ENCODE measurements at places on chromosomes 12 and 14. TPM values are rescaled to one million over a fixed set of nuclear protein-coding genes. Genes with fewer than 3 reads are reported as not detected.

DNA sequence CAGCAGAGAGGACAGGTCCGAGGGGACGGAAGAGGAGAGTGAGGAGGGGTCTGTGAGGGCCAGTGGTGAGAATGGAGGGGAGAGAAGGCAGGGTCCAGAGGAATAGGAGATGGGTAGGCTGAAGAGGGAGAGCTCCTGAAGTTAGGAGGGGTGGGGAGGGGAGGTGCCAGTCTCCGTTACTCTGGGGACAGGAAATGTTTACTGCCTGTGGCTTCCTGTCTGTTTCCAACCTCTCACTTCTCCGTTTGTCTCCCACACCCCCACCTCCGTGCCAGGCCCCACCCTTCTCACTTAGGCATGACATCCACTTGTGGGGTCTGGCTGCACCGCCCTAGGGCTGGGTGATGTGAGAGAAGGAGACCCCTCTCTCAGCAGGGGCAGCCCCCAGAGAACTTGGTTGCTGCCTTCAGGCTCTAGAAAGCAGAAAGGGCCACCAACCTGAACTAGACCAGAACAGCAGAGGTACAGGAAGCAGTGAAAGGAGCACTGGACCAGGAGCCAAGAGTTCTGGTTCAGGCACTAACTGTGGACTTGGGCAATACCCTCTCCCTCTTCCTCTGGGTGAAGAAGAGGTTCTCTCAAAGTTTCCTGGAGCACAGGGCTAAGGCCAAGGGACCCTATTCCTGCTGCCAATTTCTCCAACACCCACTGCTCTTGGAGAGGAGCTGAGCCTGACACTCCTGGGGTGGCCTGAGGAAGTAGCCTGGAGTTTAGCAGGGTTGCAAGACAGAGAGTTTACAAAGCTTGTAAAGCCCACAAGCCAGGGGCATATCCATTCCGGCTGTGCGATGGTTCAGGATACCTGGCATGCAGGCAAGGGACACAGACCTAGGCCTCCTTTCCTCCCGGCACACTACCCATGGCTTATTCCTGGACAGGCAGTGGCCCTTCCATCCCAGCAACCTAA lies 5.5 kb downstream of the ITGA5 start:
- no peak overlapping the region for H3K27ac ChIP-seq
- H3K4me1 ChIP-seq, result peaks cover 2% of the 10 kb centered on the region
- H3K4me3 ChIP-seq, result no peak overlapping the region
- H3K27me3 ChIP-seq, result peaks cover 8% of the 10 kb centered on the region
- no peak for DNase-seq

- no peak overlapping the region for H3K27ac ChIP-seq
- no peaks in the 10 kb centered on the region for H3K27me3 ChIP-seq
- H3K36me3 ChIP-seq, result peaks cover 2% of the 10 kb centered on the region
- H3K4me1 ChIP-seq, result no peaks in the 10 kb centered on the region
These were observed 27.5 kb downstream of the MDM1 start for GRCh38 chr12:68304626-68305025.

GRCh38 chr12:106428384-106428783 lies 70.8 kb downstream of the POLR3B start:
- H3K4me3 ChIP-seq, result no peak overlapping the region
- H3K36me3 ChIP-seq, result no peaks in the 10 kb centered on the region
- DNase-seq, result no peak
- no peak overlapping the region for H3K27ac ChIP-seq
- H3K4me1 ChIP-seq, result no peaks in the 10 kb centered on the region

DNA sequence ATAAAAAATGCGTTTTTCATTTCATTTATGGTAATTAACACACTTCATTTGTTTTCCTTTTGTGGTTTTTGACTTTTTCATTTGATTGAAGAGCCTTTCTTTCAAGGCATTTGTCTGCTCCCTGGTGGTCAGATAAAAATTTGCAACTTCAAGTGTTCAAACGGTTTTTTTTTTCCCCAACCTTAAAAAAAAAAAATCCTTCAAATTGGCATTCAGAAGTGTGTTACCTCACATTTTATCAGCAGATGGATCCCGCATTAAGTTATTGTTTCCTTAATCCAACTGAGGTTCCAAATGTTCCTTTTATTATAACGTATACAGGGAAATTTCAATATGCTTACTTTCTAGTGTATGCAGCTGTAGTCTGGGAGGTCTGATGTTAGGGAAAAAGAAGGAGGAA lies 47.2 kb downstream of the MYF5 start:
- no peak for DNase-seq

- no peaks in the 10 kb centered on the region for H3K27me3 ChIP-seq
- no peak overlapping the region for H3K4me3 ChIP-seq
- no peaks in the 10 kb centered on the region for H3K36me3 ChIP-seq
- no peak for DNase-seq
- no peaks in the 10 kb centered on the region for H3K4me1 ChIP-seq
These were observed 129.1 kb downstream of the PLXNC1 start for GRCh38 chr12:94277426-94278000.

DNA sequence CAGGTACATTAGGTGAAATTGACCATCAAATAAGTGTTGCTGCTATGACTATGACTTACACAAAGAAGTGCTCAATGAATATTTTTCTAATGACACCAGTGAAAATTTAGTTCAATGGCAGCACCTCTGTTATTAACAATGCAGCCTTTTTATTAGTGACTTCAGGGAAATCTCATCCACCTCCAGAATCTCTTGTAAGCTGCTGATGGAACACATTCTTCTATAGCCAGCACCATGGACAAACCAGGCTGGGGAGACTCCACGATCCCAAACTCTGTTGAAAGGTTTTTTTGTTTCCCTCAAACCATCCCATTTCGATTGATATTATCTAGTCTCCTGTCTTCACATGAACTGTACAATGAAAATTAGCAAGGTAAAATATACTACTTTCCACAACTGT lies 265.9 kb downstream of the ITPR2 start:
- H3K4me1 ChIP-seq, result no peaks in the 10 kb centered on the region
- no peak overlapping the region for H3K4me3 ChIP-seq
- no peaks in the 10 kb centered on the region for H3K27me3 ChIP-seq
- no peaks in the 10 kb centered on the region for H3K36me3 ChIP-seq

DNA sequence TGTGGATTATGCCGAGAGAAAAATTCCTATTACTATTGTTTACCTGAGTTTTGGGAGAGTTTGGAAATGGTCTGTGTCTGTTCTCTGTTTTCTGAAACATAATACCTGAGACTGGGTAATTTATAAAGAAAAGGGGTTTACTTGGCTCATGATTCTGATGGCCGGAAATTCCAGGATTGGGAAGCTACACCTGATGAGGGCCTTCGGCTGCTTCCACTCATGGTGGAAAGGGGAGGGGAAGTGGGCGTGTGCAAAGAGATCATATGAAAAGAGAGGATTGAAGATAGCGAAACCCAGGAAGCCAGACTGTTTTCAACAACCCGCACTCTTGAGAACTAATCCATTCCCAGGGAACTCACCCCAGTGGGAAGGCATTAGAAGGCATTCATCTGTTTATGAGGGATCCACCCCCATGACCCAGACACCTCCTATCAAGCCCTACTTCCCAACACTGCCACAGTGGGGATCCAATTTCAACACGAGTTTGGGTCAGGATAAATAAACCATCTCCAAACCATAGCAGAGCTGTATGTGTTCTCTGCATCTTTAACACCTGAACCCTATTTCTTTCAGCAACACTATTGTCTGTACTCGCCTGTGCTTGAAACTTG lies 51.1 kb downstream of the APAF1 start:
- H3K36me3 ChIP-seq, result peaks cover 4% of the 10 kb centered on the region
- H3K27ac ChIP-seq, result no peak overlapping the region
- H3K4me1 ChIP-seq, result 0 out of 2 replicates have a peak, but pooled peaks cover 7% of the 10 kb centered on the region
- peak; percentile 48 for DNase-seq
- H3K4me3 ChIP-seq, result no peak overlapping the region

DNA sequence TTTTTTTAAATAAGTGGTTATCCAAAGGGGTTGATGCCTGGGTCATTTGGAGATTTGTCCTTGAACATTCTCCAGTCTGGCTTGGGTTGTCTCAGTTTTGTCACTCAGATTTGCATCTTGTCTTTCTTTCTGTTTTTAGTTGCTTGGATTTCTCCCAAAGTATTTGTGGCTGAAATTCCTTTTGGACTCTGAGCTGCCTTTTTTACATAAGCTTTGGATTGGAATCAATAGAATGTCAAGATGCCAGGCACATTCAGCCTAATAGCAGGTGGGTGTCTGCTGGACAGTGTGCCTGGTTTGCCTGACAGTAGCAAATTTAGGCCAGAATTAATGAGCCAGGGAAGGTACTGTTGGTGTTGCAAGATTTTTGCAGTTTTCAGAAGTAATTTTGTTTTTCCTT lies 50.0 kb downstream of the FLRT2 start:
- no peak overlapping the region for H3K27ac ChIP-seq
- H3K4me1 ChIP-seq, result peaks cover 17% of the 10 kb centered on the region
- no peaks in the 10 kb centered on the region for H3K36me3 ChIP-seq
- DNase-seq, result no peak

DNA sequence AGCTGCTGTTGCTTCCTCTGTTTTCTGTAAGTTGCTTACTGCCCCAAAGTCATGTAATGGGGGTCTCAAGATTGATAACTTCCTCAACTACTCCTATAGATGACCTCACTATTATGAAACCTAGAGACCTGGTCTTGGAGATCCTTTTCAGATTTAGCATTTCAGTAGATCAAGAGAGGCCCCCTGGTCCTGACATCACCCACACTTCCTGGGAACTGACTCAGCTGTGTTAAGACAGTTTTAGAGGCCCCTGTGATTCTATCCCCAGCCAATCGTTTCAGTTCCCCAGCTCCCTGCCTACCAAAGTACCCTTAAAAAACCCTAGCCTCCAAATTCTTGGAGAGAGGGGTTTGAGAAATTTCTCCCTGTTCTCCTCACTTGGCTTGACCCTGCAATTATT lies 9.2 kb upstream of the ARG2 start:
- H3K4me1 ChIP-seq, result no peaks in the 10 kb centered on the region
- DNase-seq, result no peak
- no peak overlapping the region for H3K4me3 ChIP-seq
- H3K27me3 ChIP-seq, result peaks cover 17% of the 10 kb centered on the region
- H3K27ac ChIP-seq, result no peak overlapping the region

DNA sequence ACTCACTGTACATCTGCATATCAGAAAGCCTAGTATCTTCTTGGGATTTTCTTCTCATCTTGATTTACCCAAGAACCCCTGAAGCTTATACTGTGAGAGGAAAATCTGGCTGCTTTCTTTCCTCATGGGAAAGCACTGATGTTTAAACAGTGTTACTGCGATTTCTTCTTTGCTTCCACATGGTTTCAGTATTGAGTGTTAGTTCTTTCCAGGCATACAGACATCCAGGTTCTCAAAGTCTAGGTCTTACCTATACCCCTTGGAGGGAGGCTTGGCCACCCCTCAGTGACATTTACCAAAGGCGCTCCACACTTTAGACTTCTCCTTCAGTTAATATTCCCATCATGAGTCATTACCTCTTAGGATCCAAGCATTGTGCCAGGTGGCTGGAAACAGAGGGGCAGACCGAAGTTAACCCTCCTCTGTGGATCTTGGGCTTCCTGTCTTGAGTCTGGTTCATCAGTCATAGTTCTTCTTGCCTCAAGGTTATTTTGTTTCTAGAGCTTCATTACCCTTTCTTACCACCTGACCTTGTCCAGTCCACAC lies 79.1 kb downstream of the TMEM117 start:
- no peaks in the 10 kb centered on the region for H3K27me3 ChIP-seq
- H3K36me3 ChIP-seq, result no peaks in the 10 kb centered on the region
- no peak overlapping the region for H3K27ac ChIP-seq
- no peak overlapping the region for H3K4me3 ChIP-seq

GRCh38 chr14:92753250-92753649 lies 4.8 kb upstream of the LGMN start:
- H3K36me3 ChIP-seq, result no peaks in the 10 kb centered on the region
- no peak overlapping the region for H3K27ac ChIP-seq
- DNase-seq, result no peak
- no peaks in the 10 kb centered on the region for H3K27me3 ChIP-seq
- no peak overlapping the region for H3K4me3 ChIP-seq

DNA sequence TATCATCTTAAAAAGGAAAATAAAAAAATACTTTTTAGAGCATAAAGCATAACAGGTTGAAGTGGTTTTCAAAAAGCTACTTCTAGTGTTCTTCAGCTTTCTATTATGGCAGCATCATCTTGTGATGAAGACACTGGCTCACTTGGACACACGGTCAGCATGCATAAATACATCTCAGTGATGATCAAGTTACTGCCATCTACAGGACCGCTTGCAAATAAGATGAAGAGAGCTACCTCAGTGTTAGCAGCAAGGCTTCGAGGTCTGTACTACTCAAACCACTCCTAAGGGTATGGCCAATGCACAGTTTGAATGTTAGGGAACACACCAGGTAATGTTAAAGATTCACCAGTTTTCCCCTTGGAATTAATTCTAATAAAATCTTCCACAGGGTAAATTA lies 58.8 kb downstream of the GALC start:
- H3K36me3 ChIP-seq, result no peaks in the 10 kb centered on the region
- no peaks in the 10 kb centered on the region for H3K4me1 ChIP-seq
- DNase-seq, result no peak
- no peak overlapping the region for H3K4me3 ChIP-seq
- no peaks in the 10 kb centered on the region for H3K27me3 ChIP-seq

DNA sequence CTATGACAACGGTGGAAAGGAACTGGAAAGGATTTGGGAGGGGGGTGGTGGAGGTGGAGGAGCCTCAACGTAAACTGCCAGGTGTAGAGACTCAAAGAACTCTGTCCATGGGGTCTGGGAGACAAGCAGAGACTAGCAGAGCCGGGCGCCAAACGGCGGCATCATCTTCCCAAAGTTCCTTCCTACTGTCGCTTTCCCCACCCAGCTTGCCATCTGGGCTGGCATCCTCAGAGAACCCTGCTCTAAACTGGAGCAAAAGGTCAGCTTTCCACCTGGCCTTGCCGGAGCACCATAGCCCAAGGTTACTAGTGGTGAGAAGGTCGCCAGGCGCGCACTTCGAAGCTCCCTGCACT lies 4.0 kb upstream of the IRF2BPL start:
- H3K4me1 ChIP-seq, result peaks cover 19% of the 10 kb centered on the region
- H3K4me3 ChIP-seq, result peak overlapping the region; percentile 51
- H3K27ac ChIP-seq, result peak overlapping the region; percentile 92
- H3K27me3 ChIP-seq, result no peaks in the 10 kb centered on the region
- H3K36me3 ChIP-seq, result no peaks in the 10 kb centered on the region

The TBX3 gene
- 0.09 TPM for polyA plus RNA-seq

The FOXJ2 gene
- 4.2 TPM for polyA plus RNA-seq

The FLVCR2 gene
- polyA plus RNA-seq, result 8.2 TPM

The CLEC2B gene
- not detected for polyA plus RNA-seq

The DACT1 gene
- 4.7 TPM for polyA plus RNA-seq

The FGF6 gene
- not detected for polyA plus RNA-seq

The IFI27 gene
- 1.9 TPM for polyA plus RNA-seq

The ITPK1 gene
- 114 TPM for polyA plus RNA-seq
